Tongue (tissue), 3 donors: ENCODE measurements at places on chromosomes 7 and 10. TPM values are rescaled to one million over a fixed set of nuclear protein-coding genes. Genes with fewer than 3 reads are reported as not detected.

- no peak for DNase-seq
These were observed 39.5 kb upstream of the DGKI start for GRCh38 chr7:137886281-137886680.

PILRA gene
- total RNA-seq: 1.1 TPM

DNA sequence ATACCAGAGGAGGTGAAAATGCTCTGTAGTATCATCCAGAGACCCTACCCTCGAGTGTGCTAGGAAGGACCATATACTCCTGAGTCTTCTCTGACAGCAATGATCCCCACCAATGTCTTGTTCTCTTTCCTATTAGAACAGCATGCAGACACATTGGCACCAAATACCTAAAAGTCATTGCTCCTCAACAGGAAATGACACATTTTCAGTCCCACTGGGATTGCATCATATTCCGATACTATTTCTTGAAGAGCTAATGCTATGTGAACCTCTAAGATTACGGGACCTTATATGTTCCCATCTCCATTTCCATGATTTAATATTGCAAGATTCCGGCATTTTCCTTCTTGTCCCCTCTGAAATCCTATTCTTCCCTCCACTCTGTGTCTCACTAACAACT is 177.4 kb downstream of the NRP1 start:
- no peak for DNase-seq

CUTC gene
- total RNA-seq: 33.7 TPM

- no peak for DNase-seq
These were observed 9.1 kb upstream of the ASIC3 start for GRCh38 chr7:151038951-151039849.

DNA sequence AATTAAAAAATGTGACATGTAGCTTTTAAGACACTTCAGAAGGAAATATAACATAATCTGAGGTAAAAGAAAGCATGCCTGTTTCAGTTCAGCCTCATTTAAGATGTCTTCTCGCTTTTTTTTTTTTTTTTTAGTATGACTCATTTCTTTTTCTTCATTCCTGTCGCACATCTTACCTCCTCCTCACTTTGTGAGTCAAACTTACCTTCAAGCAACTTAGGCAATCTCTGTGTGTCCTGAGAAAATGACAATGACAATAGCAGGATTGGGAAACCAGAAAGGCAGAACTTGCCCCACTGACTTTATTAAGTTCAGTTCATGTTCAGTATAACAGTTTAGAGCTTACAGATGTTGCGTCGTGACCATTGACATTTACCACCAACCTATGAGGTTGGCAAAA is 7.7 kb downstream of the PTN start:
- no peak for DNase-seq

GRCh38 chr10:44913350-44914081 is 2.4 kb downstream of the TMEM72 start:
- DNase-seq: peak; percentile 40

GRID1 gene
- 1.4 TPM for total RNA-seq

SPDYE16 gene
- 0.72 TPM for total RNA-seq

DNA sequence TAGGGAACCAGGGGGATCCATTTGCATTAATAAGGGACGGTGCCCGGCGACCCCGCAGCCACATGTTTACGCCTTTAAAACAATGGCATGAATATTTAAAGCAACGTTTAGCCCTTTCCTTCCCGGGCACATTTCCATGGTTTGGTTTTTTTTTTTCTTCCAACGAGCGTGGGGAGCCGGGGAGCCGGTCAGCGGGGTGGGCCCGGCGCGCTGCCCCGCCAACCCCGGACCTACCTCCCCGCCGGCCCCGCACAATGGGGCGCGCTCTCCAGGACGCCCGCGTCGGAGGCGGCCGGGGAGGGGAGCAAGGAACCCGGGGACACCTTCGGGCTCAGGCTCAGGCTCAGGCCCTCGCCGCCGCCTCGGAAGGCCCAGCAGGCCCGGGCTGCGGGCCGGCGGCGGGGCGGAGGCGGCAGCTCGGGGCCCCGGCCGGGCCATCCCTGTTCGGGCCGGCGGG is 1.0 kb downstream of the SEPHS1 start:
- peak; percentile 54 for DNase-seq

DNA sequence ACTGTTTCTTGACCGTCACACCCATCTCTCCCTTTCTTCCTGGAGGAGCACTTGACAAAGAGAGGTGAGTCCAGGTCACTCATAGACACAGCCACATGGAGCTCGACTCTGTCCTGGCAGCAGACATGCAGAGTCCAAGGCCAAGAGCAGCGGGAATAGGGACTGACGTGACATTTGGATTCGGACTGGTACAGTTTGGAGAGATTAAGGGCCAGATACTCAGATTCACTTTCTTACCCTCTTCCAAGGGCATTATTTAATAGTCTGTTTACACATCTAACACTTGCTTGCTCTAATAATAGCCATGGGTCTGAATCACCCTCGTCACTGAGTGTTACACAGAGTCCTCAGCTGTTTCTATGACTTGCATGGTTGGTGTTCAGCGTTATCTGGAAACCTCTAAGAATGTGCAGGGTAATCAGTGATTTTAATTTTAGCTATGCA is 39.2 kb upstream of the OTUD1 start:
- peak; percentile 72 for DNase-seq

DNA sequence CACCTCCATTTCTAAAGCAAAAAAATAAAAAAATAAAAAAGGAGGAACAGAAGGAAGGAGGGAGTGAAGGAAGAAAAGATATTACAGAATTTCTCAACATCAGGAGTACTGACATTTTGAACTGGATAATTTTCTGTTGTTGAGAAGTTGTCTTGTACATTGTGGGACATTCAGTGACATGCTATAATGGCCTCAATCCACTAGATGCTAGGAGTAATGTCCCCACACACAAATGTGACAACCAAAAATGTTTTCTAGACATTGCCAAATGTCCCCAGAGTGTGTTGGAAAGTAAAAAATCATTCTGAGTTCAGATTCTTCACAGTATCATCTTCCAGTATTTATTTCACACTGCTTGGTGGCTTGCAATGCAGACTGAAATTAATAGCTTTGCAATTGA is 6.5 kb downstream of the ZNF438 start:
- DNase-seq: peak; percentile 12

UTF1 gene
- total RNA-seq: not detected

HEPACAM2 gene
- total RNA-seq: 0.21 TPM

- no peak for DNase-seq
These were observed 47.3 kb upstream of the TES start for GRCh38 chr7:116162992-116163391.

GRCh38 chr10:131979821-131980270 is 1.9 kb downstream of the BNIP3 start:
- no peak for DNase-seq

VIPR2 gene
- total RNA-seq: 9.6 TPM
